Effector memory CD8-positive, alpha-beta T cell (primary cell): ENCODE measurements at places on chromosomes 11 and 22.

DNA sequence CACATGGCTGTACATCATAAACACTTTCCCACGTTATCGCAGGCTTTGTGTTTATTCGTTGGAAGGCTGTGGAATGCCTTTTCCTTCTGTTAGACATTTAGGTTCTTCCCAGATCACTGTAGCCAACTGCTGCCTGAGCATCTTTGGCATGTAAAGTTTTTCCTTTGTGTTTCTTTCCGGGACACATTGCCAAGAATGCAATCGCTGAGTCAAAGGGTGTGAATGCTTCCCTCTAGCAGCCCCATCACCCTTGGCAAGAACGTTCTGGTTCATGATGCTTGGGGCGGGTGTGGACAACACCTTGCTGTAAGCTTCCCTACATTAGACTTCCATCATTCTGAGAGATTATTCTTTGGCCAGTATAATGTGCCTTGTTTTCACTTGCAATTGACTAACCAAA, 136.2 kb downstream of the OSBP2 start:
- no peak for DNase-seq

GRCh38 chr22:24727218-24727851, 47.2 kb downstream of the PIWIL3 start:
- DNase-seq = no peak

GRCh38 chr11:92409355-92409754, 184.7 kb downstream of the FAT3 start:
- DNase-seq = no peak

DNA sequence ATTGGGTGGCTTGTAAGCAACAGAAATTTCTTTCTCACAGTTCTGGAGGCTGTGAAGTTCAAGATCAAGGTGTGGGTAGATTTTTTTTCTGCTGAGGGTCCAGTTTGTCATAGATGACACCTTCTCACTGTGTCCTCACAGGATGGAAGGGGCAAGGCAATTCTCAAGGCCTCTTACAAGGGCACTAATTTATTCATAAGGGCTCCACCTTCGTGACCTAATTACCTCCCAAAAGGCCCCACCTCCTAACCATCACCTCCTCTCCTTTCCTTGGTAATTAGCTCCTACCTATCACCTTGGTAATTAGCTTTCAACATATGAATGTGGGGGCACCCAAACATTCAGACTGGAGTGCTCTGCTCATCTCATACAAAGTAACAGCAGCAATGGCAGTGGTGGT, 92.3 kb upstream of the CD44 start:
- DNase-seq = no peak

DNA sequence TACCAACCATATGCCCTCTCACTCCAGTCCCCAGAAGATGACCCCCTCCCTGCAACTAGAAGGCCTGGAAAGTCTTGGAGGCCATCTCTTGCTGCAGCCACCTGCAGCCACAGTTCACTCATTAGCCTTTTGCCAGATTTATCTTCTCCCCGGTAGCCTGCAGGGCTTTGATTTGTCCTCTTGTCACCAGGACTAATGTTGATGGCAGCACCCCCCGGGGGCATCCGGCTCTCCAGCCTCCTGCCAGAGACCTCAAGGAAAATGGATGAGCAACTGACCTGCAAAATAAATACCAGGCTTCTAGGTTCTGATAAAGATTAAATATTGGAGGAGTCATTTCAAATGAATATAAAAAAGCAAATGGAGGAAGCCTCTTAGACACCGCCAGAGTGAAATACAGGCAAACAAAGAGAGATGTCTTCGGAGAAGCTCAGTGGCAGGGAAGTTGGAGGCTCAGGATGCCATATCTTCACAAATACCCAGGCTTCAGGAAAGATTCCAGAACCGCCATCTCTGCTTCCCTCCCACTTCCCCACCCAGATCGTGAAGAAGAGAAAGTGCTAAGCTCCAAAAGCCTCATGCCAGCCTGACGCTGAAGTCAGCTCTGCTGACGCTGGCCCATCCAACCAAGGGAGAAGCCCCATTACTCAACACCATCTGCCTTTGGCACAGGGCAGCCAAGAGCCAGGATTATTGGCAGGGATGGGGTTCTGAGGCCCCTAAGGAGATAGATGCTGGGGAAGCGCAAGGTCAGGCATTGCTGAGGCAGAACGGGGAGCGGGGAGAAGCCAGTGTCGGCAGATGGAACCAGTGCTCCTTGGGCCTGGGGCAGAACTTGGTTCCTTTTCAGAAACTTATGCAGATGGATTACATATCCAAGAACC, 362.7 kb downstream of the CADM1 start:
- DNase-seq = no peak

DNA sequence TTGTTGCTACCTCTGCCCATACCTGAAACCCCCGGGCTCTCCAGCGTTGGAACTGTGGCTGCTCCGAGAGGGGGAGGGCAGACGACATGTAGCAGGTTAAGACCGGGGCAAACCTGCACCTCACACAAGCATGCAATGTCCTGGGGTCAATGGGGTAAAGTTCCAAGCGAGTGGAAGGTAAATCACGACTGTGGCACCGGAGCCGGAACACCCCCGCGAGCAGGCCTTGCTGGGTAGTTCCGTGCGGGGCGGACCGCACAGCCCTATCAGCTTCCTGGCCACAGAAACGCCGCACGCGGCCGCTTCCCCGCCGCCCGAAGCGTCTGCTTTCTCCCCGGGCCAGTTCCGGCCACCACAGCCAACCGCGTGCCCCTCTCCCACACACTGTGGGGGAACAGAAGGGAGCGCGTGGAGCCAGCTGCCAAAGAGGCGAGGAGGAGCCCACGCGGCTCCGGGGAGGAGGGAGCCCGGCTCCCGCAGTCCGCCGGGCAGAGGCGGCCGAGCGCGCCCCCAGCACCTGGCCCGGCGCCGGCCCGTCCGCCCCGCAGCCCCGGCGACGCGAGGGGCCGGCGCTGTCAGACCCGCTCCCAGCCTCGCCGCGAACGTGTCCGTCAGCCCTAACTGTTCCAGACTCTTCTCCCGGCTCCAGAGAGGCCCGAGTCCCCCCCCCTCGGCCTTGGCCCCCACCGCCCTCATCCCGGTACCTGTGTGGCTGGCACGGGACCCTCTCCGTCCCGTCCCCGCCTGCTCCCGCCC, 1.6 kb downstream of the SPTBN2 start:
- no peak for DNase-seq

GRCh38 chr11:96329419-96329818, 13.6 kb downstream of the MAML2 start:
- DNase-seq = no peak
